ENCODE measurements at places on chromosomes 2 and 18. TPM values are rescaled to one million over a fixed set of nuclear protein-coding genes. Genes with fewer than 3 reads are reported as not detected.

The MYO5B gene
- 51.7 TPM for total RNA-seq

The SALL3 gene
- total RNA-seq = 0.21 TPM

The ERBB4 gene
- total RNA-seq = 5.3 TPM

The ASNSD1 gene
- total RNA-seq = 35.4 TPM

The MROH2A gene
- total RNA-seq = not detected

The NAT8 gene
- total RNA-seq = not detected

The ATP6V1C2 gene
- total RNA-seq = 0.93 TPM

The BMP10 gene
- not detected for total RNA-seq

The NTSR2 gene
- not detected for total RNA-seq

The GAD1 gene
- 1.7 TPM for total RNA-seq

The ABCB11 gene
- total RNA-seq = not detected

The DNAH7 gene
- 1.4 TPM for total RNA-seq
